ENCODE measurements at places on chromosomes 2 and 18.
A peak's percentile ranks its signal among the peaks of the same experiment; 100 is the strongest.

DNA sequence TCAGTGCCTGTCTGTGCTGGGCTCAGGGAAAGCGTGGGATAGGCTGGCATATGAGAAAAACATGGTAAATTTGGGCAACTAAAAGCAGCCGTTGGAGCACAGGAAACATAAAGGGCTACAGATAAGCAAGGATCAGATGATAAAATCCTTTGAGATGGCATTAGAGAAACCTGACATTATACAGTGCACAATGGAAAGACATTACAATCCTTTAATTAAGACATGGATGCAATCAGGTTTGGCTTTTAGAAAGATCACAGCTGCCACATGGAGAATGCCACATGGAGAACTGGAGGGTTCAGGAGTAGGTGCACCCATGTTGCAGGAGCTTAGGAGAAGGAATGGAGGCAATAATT lies 117.3 kb downstream of the CDC42EP3 start:
- DNase-seq: no peak

- no peak for DNase-seq
Measured at GRCh38 chr2:205471776-205472175, 210.5 kb upstream of the NRP2 start.

DNA sequence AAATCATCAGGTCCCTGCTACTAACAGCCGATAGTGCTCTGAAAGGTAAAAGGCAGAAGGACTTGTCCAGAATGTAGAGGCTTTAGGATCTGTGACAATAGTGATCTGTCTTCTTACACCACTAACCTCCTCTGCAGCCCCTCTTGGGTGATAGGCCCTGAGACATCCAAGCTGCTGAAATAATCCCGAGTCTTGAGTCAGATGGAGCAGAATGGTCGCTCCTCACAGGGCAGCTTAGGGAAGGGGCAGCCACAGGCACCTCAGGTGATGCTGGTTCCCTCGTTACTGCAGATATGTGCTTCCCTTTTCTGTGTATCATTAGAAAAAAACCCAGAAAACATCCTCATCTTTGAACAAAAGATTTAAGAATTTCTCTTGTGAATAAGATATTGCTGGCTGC lies 157.1 kb upstream of the DLX2 start:
- no peak for DNase-seq

DNA sequence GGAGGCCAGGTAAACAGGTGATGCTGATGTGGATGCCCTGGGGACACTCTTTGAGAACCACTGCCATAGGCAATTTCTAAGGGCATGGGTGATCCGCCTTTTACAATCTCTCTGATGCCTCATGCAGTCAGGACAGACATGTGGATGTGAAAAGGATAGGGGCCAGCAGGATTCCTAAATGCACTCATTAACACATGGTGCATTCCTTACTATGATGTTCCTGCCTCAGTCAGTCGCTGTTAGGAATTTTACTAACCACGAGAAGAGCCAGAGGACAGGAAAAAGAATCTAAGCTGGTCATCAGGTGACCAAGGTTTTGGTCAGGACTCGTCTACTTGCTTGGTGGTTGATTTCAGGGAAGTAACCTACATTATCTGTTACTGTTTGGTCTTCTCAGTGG lies 191.0 kb downstream of the ARL4C start:
- DNase-seq: no peak

DNA sequence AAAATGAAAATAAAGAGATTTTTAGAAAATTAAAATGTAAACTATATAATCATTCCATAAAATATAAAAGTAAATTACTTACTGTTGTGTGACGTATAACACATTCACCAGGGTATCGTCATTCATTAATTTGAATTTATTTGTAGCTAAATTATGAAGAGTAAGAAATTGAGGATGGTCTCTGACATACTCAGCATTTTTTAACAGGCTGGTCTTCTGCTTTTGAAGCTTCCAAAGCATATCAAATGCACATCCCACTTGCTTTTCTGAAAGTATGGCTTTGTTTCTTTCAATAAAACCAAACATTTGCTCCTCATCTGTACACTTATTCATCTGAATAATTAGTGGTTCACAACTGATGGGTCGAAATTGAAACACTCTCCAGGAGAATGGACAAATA lies 2.1 kb downstream of the FASTKD1 start:
- no peak for DNase-seq

GRCh38 chr2:162992828-162993227 lies 154.3 kb upstream of the KCNH7 start:
- no peak for DNase-seq

GRCh38 chr2:46863882-46864281 lies 51.7 kb downstream of the MCFD2 start:
- DNase-seq: no peak

- no peak for DNase-seq
Measured at GRCh38 chr2:227379095-227379494, at the start of gene TM4SF20. Gene TM4SF20 (minus strand): TSS chr2:227379306. CDS start chr2:227379268, 38 bp downstream.

GRCh38 chr18:63292831-63293683 lies 26.5 kb downstream of the BCL2 start:
- DNase-seq: peak; percentile 54

DNA sequence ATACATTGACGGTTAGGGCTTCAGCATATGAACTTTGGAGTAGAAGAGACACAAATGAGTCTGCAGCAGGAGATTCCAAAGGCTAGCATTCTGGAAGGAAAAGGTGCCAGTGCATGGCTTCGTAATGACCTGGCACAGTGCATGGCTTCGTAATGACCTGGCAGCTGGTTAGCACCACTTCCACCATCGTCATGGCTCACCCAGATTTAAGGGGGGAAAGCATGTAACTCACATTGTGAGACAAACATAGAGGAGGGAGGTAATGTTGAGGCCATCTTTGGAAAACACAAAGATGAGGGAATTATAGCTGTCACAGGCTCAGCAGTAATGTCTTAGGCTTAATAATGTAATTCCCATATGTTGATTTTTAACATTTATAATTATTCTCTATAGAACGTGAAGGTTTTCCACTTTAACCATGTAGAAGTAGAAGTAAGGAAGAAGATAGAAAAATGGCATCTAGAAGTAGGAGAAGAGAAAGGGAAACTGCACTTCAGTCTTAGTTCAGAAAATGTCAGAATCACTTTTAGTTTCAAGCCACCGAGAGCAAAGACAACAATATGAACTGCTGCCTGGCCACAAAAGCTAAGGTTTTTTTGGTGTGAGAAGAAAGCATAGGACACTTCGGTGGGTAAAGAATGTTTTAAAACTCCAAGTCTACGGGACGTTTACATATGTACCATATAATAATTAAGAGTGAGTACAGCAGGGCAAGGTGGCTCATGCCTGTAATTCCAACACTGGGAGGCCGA lies 6.8 kb upstream of the STK25 start:
- DNase-seq: no peak

DNA sequence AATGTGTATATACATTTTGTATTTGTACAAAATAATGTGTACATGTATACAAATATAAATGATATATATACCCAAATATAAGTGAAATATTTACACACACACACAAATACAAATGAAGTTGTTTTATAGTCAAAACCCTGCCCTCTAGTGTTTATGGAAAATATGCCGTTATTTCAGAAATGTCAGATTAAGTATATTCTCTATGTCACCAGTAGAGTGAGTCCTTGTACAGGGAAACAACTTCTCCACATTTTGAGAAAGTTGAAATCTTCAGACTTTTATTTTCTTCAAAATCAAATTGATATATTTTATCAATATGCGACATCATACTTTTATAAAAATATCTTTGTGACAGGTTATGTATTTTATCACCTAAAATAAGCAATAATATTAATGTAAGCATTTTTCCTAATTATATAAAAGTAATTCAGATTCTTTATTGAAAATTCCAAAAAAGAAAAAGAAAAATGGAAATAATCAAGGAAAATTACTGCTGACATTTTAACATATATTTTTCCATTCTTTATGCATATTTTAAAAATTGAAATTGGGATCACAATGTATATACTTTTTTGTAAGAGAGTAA lies 22.4 kb downstream of the ARL6IP6 start:
- DNase-seq: no peak

DNA sequence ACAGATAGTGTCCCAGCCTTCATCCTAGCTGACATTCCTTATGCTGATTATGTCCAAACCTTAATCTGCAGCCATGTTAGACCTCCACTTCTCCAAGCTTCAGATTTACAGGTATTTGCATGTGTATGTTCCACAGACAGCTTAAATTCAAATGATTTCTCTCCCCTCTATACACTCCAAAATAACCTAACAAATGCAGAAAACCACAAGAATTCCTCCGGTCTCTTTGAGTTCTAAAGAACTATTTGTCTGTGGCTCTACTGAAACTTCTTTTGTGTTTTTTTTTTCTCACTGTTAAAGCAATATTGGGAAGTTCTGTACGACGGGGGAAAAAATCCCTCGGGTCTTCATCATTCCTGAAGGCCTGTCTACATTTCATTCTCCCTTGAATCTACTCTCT lies 8.6 kb downstream of the NDUFS1 start:
- no peak for DNase-seq

DNA sequence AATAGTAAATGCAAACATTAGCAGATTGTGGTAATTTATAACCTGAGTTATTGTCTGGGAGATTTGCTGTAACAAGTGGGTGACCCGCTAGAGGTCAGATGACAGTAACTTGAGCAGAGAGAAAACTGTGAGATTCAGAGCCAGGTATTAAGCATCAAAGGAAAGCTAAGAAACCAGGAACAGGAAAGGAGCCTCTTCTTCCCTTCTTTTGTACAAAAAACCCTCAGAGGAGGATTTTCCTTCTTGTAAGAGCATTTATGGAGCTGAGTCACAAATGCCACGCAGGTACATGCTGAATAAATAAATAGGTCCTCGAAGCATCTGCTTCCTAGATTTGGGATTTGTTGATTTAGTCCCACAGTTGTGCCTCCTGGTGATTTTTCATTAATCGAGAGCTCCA lies 146.5 kb downstream of the SH3BP4 start:
- DNase-seq: no peak

DNA sequence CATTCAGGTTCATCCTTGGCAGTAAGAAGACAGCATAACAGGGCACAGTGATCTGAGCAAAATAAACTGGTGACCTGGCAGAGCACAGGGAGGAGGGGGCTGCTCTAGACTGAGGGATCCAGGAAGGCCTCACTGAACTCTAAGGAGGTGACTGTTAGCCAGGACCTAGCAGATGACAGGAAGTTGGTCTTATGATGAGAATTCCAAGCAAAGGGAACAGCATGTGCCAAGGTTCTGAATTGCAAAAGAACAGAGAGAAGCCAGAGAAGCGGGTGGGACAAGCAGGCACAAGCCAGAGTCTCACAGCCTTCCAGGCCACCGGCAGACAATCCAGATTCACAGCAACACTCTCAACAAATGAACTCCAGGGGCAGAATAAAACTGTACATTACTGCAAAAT lies 152.7 kb upstream of the PTPRM start:
- DNase-seq: peak; percentile 72

GRCh38 chr2:188678882-188679281 lies 295.3 kb upstream of the COL3A1 start:
- no peak for DNase-seq

DNA sequence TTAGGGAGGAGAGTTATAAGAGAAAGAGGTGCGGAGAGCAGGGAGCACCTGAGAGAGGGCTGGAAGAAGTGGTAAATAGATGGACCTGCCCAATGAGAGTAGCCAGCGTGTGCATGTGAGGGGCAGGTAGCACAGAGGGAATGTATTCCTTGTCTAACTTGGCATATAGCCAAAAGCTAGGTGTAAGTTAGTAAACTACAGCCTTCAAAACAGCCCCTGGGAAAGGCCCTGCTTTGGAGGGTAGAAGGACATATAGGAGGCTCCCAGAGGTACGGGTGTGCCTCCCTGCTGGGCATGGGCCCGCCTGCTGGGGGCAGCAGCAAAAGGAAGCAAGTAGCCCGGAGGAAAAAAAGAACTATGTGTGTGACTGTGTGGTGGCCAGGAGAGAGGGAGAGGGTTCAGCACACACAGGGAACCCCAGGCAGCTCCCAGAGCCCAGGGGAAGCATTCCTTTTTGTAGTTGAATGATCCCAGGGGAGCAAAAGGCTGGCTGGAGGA lies 48.0 kb downstream of the TCF7L1 start:
- no peak for DNase-seq

- no peak for DNase-seq
Measured at GRCh38 chr2:47271054-47272000, 116.2 kb upstream of the STPG4 start.

- no peak for DNase-seq
Measured at GRCh38 chr2:60532421-60532820, 21.0 kb downstream of the BCL11A start.

GRCh38 chr2:104880076-104880475 lies 26.2 kb downstream of the POU3F3 start:
- DNase-seq: no peak

- DNase-seq: no peak
Measured at GRCh38 chr2:36609507-36609906, 11.5 kb upstream of the FEZ2 start.

GRCh38 chr2:233131936-233132720 lies 72.0 kb downstream of the INPP5D start:
- no peak for DNase-seq

- DNase-seq: no peak
Measured at GRCh38 chr2:28362991-28363521, 29.6 kb upstream of the FOSL2 start.

- DNase-seq: no peak
Measured at GRCh38 chr2:184338771-184339170, 259.6 kb upstream of the ZNF804A start.

- no peak for DNase-seq
Measured at GRCh38 chr18:6873040-6873751, 143.7 kb downstream of the ARHGAP28 start.

DNA sequence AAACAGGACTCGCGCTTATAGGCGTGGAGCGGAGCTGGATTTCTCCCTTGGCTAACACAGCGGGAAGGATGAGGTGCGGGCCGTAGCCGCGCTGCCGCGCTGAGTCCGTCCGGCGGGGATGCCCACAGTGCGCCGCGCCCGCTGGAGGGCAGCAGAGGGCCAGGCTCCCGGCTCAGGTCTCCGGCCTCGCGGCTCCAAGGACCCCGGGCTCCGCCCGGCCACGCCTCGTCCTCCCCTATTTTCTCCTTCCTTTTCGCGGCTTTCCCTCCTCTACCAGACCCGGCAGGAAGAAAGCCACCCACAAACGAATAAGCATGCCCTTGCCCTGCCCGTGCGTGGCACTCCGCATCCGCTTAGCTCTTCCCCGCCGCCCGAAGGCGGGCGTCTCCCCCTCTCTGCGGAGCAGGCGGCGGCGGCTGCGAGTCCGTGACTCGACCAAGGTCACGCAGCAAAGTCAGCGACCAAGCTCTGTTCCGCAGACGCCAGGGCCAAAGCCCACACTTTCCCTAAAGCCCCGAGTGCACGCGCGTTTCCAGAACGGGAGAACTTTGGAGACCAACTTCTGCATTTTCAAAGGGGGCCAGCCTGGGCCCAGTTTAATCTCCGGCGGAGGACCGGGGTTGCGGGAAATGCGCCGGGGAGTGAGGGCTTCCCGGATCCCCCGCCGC lies 48.5 kb downstream of the KCNIP3 start:
- DNase-seq: peak; percentile 79

DNA sequence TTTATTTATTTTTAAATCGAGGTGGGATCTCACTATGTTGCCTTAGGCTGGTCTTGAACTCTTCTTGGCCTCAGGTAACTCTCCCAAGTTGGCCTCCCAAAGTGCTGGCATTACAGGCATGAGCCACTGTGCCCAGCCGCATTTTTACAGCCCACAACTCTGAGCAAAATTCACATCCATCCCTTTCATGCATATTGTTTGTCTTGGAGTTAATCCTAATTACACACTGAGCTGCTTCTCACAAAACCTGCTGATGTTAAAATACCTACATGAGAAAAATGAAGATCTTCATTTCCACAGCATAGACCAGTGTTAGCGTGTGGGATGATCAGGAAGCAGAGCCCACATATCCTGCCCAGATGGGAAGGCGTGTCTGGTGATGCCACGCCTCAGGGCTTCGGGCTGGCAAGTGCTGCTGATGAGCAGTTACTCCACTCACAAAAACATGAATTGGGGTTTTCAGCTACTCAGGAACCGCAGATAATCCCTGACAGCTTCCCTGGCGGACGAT lies 14.6 kb downstream of the ITGB1BP1 start:
- peak; percentile 46 for DNase-seq
